ENCODE measurements at places on chromosomes 12 and 14.

- DNase-seq, result peak; percentile 1
Observed at GRCh38 chr12:114684098-114684869, at the start of gene TBX3. TBX3 (minus strand) TSS chr12:114684175; CDS start chr12:114683200, 975 bp downstream.

- no peak for DNase-seq
Observed at GRCh38 chr14:51507906-51508511, 143.7 kb upstream of the FRMD6 start.

GRCh38 chr14:92625213-92625612 is 111.6 kb downstream of the RIN3 start:
- DNase-seq, result no peak

GRCh38 chr12:88552610-88553079 is 27.6 kb downstream of the KITLG start:
- no peak for DNase-seq

DNA sequence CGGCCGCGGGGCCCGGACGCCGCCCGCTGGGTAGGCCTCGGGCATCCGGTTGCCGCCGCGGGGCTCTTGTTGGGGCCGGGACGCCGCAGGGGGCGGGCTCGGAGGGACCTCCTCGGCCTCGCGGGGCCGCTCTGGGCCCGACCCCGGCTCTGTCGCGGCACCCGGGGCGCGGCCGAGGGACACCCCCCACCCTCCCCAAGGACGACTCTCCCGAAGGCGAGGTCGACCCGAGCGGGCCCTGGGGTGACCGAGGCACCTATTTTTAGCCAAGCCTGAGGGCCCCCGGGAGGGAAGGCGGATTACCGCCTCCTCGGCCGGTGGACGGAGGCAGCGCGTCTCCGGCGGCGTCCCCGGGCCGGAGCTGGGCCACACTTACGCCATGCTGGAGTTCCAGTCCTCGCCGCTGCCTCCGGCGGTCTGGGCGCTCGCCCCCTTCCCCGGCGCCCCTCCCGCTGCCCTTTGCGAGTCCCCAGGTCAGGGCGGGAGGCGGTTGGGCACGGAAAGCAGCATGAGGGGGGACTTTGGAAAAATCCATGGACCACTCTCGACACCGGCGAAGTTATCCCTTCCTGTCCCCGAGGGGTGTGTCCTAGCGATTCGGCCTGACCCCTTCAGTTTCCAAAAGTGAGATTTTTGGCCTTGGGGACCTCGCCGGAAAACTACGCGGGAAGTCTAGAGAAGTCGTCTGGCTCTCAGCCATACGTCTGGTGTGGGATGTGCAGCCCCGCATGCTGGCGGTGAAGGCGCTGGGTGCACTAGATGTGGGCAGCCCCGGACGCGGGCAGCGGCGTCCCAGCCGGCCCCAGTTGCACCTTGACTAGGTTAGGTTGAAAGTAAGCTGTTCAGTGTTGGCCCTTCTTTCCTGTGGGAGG is 699 bp downstream of the KTN1 start:
- DNase-seq, result peak; percentile 61

DNA sequence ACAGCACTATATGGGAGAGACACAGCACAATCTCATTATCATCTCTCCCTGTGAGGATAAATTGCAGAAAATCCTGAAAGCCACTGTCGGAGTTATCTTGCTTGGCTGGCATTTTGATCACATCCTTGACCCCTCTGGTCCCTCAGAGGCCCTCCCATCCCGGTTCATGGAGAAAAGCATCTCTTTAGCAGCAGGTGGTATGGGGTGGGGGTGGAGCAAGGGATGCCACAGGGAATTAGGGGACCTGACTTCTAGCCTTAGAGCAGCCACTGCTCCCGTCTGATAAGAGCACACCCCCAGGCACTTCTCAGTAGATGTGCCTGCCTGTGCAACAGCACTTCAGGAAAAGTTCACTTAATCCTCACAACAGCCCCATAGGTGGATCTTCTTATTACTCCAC is 38.6 kb downstream of the GRIN2B start:
- no peak for DNase-seq

DNA sequence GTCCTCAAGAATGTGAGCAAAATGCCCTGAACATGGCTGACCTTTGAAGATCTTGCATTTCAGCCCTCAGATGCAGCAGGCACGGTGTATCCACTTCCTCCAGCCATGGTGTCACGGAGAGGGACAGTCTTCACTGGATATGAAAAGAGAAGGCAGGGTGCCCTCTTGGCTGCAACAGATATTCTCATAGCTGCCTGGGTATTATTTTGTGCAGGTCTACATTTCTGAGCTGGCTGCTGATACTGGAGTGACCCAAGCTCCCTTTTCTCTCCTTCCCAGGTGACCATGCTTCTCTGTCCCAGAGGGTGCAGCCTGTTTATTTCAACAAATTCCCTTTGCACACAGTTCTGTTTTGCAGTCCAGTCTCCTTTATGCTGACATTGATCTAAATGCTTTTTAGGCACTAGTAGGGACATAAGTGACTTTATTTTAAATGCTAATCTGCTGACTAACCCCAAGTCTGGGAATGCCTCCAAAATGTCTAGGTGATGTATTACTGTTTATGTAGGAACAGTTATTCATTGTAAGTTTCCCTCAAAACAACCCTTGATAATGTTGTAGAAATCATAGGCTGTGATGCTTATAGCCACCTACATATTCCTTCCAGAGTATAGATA is 17.4 kb upstream of the PYGL start:
- no peak for DNase-seq

GRCh38 chr12:62724947-62725451 is 210.0 kb downstream of the PPM1H start:
- no peak for DNase-seq

GRCh38 chr14:45252366-45253069 is 484 bp downstream of the MIS18BP1 start:
- DNase-seq, result no peak

DNA sequence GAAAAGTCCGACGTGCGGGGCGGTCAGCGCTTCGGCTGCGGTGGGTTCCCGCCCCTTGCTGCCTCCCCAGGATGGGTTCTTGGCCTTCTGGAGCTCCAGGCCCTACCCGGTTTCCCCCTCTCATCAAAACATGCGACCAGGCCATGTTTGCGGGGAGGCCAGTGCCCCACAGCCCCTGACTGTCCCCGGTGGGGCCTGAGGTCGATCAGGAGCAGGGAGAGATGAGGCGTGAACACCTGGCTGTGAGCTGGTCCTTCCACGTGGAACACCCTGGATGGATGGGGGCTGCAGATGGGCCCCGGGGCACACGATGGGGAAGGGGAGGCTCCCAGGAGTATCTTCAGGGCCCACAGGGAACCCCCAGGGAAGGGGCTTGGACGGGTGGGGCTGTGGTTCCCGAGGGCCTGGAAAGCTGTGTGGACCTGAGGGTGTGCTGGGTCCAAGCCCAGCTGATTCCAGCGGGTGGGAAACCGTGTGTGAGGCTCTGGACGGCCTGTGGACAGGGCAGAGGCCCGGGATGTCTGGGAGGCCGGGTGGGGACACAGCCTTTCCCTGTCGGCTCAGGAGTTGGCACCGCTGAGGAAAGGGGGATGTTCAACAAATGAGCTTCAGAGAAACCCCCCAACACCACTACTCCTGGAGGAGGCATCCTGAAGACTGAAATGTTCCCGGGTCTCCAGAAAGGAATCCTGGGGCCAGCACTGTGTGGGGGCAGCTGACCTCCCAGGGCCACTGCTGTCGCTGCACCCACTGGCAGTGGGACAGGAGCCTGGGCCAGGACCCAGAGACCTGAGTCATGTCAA is 187.0 kb upstream of the C14orf180 start:
- DNase-seq, result no peak

- no peak for DNase-seq
Observed at GRCh38 chr12:51925346-51926063, 18.2 kb downstream of the ACVRL1 start.

- DNase-seq, result no peak
Observed at GRCh38 chr14:95316821-95317220, 2.9 kb downstream of the CLMN start.

DNA sequence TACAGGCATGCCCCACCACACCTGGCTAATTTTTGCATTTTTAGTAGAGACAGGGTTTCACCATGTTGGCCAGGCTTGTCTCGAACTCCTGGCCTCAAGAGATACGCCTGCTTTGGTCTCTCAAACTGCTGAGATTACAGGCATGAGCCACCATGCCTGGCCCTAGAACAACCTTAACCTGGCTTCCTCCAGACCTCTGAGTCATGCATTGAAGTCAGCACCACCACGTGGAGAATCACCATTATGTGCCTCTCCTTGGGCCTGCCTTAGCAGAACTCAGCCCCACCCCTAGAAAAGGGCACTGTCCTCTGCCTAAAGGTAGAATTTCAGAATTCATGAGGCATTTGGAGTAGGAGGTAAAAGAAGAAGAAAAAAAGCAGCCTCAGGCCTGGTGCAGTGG is 49.0 kb downstream of the LIMA1 start:
- no peak for DNase-seq

GRCh38 chr12:117790948-117791347 is 177.8 kb downstream of the KSR2 start:
- DNase-seq, result no peak

Measured in activated effector memory CD4-positive, alpha-beta T cell treated with Interleukin-2 at 50 U/mL for 16 hours (primary cell).